Dermis microvascular lymphatic vessel endothelial cell (primary cell): ENCODE measurements at places on chromosomes 5 and 9.
A peak's percentile ranks its signal among the peaks of the same experiment; 100 is the strongest.

- DNase-seq: peak; percentile 26
These were observed 34.9 kb upstream of the FCHO2 start for GRCh38 chr5:72920690-72921502.

GRCh38 chr5:139725073-139725830 lies 70.4 kb upstream of the PSD2 start:
- DNase-seq: peak; percentile 89

- no peak for DNase-seq
These were observed 983 bp downstream of the RCL1 start for GRCh38 chr9:4793459-4794395.

GRCh38 chr9:20030671-20031070 lies 241.8 kb upstream of the SLC24A2 start:
- no peak for DNase-seq

DNA sequence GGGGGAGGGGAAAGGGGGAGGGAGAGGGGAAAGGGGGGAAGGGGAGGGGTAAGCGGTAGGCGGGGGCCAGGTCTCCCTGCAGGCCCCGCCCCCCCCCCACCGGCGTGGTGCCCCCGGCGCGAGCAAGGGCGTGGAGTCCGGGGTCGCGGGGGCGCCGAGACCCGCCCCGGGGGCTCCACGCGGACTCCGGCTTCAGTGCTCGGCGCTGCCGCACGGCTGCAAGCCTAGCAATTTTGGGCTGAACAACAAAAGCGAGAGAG lies 10.8 kb downstream of the C9orf50 start:
- no peak for DNase-seq

DNA sequence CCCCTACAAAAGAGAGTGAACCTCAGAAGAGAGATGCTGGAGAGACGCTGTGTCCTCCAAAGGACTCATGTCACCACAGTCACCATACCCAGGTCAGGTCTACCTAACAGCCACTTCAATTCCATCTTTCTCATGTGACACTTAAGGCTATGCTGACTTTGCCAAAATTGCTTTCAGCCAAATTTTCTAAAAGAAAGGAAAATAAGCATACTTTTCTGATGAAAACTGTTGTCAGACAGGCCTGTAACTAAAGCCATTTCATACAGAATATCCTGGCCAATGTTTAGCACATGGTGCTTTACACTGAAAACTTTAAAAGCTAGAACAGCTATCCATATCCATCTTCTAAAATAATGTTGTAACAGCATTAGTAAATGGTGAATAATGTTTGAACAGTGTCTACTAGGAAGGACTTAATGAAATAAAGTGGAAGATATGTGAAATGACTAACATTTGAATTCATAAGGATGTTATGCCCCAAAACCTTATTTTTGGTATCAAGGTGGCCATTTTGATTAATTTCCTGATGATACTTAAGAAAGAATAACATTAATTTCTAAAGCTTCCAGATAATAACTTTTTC lies 97.2 kb downstream of the NFIB start:
- no peak for DNase-seq

- DNase-seq: no peak
These were observed 514.2 kb downstream of the BNC2 start for GRCh38 chr9:16356196-16356765.

- DNase-seq: no peak
These were observed 186.7 kb downstream of the PARP8 start for GRCh38 chr5:50853151-50853550.

DNA sequence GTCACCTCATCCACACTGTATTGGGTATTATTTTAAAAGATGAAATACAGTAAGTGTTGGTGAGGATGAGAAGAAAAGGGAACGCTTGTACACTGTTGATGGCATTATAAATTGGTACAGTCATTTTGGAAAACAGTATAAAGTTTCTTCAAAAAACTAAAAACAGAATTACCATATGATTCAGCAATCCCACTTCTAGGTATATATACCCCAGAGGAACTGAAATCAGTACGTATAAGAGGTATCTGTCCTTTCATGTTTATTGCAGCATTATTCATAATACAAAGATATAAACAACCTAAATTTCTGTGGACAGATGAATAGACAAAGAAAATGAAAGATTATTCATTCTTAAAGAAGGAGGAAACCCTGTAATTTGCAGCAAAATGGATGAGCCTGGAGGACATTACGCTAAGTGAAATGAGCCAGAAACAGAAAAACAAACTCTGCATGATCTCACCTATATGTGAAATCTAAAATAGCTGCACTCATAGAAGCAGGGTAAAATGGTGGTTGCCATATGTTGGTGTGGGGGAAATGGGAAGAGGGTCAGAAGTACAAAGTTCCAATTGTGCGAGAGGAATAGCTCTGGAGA lies 191.6 kb downstream of the TRIM36 start:
- no peak for DNase-seq

DNA sequence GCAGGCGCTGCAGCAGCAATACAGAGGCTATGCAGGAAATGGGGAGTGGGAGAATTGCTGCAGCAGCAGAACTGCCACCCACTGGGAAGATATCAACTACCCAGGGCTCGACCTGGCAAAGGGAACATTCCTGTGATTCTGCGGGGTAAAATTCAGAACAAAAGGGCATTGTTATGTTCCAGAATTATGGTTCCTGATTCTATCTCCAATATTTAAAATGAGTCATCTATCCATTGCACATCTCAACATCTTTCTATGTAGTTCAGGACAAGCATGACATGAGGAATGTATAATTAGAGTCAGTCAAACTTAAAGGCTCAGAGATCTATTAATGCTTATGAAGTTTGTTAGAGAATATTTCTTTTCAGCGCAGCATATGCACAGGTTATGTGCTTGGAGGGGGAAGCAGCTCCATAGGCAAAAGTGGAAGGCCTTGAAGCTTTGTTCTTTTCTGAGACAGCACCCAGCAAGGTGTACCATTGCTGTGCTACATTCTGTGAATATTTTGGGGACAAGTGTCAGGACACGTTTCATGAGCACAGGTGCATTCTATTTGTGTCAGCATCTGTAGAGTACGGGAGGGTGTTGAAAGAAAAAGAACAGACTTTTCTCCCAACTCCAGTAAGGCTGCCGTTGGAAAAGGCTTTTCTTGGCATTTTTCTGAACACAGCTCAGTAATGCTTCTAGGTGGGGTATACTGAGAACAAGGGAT lies 395.6 kb upstream of the MPDZ start:
- peak; percentile 35 for DNase-seq

- DNase-seq: peak; percentile 39
These were observed 215.0 kb downstream of the SEMA6A start for GRCh38 chr5:116359592-116359991.

DNA sequence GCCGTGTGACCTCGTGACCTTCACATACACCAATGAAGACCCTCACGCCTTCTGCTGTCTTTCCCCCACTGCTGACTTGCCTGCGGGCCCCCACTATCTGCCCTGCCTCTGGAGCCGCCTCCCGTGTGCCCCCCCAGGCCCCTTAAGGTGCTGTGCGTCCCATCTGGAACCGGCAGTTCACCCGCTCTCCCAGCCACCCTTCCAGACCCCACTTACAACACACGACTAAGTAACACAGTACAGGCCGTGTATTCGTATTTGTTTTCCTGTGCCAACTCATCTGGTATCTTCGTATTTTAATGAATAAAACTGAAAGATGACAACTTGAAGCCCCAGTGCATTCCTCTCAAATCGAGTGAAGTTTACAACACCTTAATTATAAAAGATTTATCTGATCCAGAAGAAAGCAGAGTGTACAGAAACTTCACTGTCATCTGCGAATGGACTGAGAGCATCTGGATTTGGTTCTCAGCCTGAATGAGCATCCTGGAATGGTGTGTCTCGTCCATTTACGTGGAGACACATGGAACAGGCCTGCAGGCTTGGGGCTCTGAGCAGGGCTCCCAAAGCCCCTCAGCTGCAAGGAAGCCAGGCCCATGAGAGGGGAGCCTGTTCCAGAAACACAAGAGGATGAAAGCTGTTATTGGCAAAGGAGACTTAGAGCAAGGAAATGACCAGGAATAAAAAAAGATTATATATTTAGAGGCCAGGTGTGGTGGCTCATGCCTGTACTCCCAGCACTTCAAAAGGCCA lies 21.9 kb upstream of the TERT start:
- no peak for DNase-seq

GRCh38 chr5:151164687-151165392 lies 7.3 kb upstream of the ANXA6 start:
- peak; percentile 43 for DNase-seq

- no peak for DNase-seq
These were observed 15.0 kb upstream of the SCGB3A1 start for GRCh38 chr5:180606215-180606785.

- no peak for DNase-seq
These were observed 339.6 kb downstream of the DEPDC1B start for GRCh38 chr5:60360355-60360754.

DNA sequence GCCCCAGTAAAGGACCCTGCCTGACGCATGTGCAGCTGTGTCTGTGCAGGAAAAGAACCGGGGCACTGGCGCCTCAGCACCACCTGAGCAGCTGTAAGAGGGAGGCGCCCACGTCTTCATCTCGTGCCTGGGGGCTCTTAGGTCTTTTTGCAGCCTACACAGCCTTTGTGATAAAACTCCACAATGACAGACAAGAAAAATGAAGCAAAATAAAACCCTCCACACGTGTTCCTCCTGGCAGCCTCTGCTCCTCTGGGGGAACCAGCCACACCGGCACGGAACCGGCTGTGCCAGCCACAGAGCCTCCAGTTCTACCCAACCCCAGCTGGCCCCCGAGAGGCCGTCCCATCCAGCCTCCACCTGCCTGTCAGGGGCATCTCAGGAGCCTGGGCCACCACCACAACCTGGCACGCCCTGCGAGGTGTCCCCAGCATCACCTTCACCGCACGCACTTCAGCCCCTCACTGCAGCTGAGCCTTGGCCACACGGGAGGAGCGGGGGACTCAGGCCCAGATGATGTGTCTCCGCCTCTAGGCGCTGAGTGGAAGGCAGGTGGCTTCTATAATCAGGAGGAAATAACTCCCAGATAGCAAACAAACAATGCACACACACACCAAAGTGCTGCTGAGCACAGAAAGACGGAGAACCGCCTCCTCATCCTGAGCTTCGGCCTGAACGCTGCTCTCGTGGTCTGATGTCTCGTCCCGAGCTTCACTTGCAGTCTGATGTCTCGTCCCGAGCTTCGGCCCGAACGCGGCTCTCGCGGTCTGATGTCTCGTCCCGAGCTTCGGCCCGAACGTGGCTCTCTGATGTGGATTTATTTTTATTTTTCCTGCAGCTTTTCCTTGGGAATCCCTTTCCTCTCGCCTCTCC lies 28.6 kb upstream of the NSMF start:
- no peak for DNase-seq

DNA sequence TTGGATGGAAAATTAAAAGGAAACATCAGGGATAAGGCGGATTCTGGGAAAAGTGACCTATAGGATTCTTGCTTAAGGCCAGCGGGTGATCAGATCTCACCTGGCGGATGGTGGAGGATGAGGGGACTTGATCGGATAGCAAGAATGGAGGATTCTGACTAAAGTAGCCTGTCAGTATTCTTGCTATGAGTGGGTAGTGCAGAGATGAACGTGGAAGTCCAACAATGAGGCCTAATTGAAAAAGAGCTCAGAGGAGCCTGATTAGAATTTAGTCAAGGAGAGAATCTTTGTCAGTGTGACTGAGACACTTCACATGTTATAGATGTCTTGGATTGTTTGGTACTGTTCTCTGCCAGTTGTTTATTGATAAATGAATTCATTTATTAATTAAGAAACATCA lies 24.9 kb downstream of the CAST start:
- DNase-seq: no peak

DNA sequence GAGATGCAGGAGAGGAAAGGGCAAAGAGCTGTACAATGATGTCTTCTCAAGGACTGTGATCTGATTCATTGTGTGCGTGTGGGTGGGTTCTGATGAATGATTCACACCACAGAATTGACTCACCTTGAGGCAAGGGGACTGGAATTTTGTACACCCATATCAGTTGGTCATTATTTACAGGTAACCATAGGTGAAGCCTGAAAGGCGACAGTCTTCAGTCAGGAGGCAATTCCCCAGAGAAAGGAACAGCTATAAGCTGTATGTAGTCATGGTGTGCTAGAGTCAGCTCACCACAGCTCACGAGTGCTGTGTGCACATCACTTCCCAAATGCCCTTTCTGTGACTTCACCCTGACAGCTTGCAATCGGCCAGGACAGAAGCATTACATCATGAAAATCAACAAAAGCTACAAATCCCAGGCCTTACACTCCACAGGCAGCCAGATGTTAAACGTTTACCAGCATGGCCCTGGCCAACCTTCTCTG lies 87.6 kb upstream of the RPS23 start:
- peak; percentile 18 for DNase-seq

GRCh38 chr5:137164536-137164935 lies 334.6 kb downstream of the SPOCK1 start:
- no peak for DNase-seq

DNA sequence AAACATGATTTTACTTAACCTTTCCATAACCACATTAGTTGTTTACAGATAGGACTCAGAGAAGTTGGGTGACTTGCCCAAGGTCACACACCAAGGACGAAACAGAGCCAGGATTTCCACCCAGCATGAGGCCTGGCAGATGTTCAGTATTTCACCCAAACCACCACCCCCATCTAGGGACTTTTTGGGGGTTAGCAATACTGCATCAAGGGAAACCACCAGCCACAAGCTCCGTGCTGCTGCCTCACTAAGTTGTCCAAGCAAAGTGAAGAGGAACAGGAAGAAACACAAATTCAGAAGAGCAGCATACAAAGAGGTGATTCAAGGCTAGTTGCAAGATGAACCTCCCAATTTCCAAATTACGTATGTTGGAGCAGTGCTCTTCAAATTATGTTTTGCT lies 219.6 kb upstream of the RORB start:
- DNase-seq: no peak

DNA sequence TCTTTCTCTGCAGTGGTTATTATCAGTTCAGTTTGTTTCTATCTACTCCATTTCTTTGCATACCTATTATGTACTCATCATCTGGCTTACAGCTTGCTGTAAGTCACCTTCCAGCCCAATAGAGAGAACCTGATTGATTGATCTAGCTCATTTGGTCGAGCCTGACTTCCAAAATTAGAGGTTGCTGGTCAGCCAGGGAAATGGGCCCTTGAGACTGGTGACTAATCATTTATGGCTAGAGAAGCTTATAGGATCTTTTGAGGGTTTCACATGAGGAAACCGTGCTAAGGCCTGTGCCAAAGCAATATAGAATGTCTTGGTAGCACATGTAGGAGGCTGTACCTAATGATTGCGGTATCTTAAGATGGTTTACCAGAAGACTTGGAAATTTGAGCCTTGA lies 5.8 kb downstream of the SREK1 start:
- DNase-seq: no peak

GRCh38 chr5:122300374-122300773 lies 11.7 kb upstream of the SNCAIP start:
- DNase-seq: no peak

DNA sequence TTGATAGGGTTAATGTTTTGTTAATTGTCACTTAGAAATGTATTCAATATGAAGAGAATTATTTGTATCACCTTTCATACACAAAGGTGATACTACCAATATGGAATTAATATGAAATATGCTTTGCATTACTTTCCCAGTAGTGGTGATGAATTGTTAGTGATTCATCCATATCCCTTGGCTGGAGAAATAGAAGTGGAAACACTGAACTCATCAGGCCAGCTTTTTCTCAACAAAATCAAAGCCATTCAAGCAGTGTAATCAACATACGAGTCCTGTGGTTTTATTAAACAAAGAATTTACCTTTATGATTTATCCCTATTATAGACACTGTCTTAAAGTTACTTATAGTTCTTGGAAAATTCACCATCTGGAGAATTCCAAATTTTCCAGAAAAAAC lies 264.0 kb upstream of the MEF2C start:
- DNase-seq: no peak
